ENCODE measurements at places on chromosomes 1 and 21. TPM values are rescaled to one million over a fixed set of nuclear protein-coding genes. Genes with fewer than 3 reads are reported as not detected.

ADGRL4 gene
- polyA plus RNA-seq: not detected

- H3K4me3 ChIP-seq: no peak overlapping the region
- H3K27me3 ChIP-seq: no peaks in the 10 kb centered on the region
- H3K36me3 ChIP-seq: no peaks in the 10 kb centered on the region
- peak; percentile 62 for DNase-seq
- H3K27ac ChIP-seq: peak overlapping the region; percentile 27
Observed at GRCh38 chr1:156684227-156684782, 7.1 kb upstream of the NES start.

GRCh38 chr1:90826834-90827233 is 109.7 kb upstream of the BARHL2 start:
- no peaks in the 10 kb centered on the region for H3K4me1 ChIP-seq
- no peak overlapping the region for H3K27ac ChIP-seq
- H3K4me3 ChIP-seq: no peak overlapping the region
- no peak for DNase-seq
- H3K36me3 ChIP-seq: no peaks in the 10 kb centered on the region

GRCh38 chr1:8315573-8316475 is 2.1 kb upstream of the SLC45A1 start:
- peaks cover 10% of the 10 kb centered on the region for H3K27me3 ChIP-seq
- no peaks in the 10 kb centered on the region for H3K4me1 ChIP-seq
- no peaks in the 10 kb centered on the region for H3K36me3 ChIP-seq
- H3K4me3 ChIP-seq: no peak overlapping the region

Measured in keratinocyte (primary cell).